NCI-H1417 (cell line): ENCODE measurements at places on chromosomes 3 and 15.

DNA sequence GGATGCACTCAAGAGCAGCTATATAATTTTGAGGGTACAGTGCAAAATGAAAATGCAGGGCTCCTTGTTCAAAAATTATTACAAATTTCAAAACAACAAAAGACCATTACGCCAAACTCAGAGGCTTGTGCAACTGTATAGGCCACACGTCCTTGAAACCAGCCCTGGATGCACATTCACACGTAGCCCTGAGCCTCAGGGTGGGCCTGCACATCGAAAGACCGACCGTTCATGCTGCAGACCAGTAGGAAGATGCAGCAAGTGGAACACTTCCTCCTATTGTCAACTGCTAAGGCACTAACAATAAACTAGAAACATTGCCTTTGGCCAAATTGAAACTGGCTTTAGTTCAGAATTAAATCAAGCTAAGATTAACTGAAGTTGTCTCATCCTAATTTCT is 174.7 kb downstream of the SHOX2 start:
- no peak for DNase-seq

GRCh38 chr15:100350434-100351226 is 8.9 kb upstream of the ADAMTS17 start:
- no peak for DNase-seq

DNA sequence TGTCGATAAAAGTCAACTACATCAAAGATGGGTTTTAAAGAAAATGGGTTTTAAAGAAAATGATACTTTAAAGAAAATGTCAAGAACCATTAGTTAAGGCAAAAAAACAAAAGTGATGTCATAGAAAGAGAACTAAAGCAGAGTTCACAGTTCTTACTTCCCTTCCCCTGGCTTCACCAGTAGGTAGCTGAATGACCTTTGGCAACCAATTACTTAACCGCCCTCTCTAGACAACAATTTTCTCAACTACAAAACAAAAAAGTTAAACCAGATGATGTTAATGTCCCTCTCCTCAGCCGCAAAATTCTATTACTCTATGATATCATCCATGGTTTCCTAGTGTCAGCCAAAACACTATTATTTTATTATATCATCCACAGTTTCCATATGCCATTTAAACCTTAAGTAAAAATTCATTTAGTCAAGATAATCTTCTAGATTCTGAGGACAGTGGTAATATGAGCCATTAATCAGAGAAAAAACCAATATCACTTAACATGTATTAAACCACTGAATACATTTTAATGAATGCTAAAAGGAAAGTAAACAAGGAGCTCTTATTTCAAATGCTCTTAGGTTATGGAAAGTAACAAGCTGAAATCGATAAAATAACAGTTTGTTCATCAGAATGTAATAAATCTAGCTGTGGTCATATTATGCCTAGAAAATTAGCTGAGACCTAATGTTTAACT is 13.1 kb downstream of the RYK start:
- peak; percentile 56 for DNase-seq

DNA sequence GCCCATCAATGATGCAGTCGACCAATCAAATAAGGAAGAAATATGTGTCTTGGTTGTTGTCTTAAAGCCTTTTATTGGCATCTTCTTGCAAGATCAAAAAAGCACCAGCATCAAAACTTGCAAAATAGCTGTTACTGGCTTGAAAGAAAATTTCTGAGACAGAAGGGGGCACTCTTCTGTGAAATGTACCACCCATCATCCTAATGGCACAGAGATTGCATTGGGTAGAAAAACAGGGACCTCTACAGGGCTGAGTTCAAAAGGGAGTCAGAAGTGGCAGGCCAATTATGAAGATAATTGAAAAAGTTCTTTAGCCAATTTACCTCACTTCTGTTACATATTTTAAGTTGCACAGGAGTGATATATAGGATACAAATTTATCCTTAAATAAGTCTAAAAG is 122.3 kb upstream of the GPR149 start:
- DNase-seq: no peak
